ENCODE measurements at places on chromosomes 7 and 10. TPM values are rescaled to one million over a fixed set of nuclear protein-coding genes. Genes with fewer than 3 reads are reported as not detected.
A peak's percentile ranks its signal among the peaks of the same experiment; 100 is the strongest.

Gene ITIH2
- total RNA-seq = 0.67 TPM

Gene CALD1
- 9.2 TPM for total RNA-seq

Gene ANKMY2
- 18.6 TPM for total RNA-seq

Gene CNNM1
- total RNA-seq = 16.6 TPM

Gene GHRHR
- not detected for total RNA-seq

Gene FASTK
- total RNA-seq = 95.0 TPM

Gene PRRT4
- 0.77 TPM for total RNA-seq

Gene ATG9B
- 0.98 TPM for total RNA-seq

Gene VIPR2
- total RNA-seq = not detected

- DNase-seq = no peak
Measured at GRCh38 chr10:73866621-73867020, 7.7 kb downstream of the CAMK2G start.

DNA sequence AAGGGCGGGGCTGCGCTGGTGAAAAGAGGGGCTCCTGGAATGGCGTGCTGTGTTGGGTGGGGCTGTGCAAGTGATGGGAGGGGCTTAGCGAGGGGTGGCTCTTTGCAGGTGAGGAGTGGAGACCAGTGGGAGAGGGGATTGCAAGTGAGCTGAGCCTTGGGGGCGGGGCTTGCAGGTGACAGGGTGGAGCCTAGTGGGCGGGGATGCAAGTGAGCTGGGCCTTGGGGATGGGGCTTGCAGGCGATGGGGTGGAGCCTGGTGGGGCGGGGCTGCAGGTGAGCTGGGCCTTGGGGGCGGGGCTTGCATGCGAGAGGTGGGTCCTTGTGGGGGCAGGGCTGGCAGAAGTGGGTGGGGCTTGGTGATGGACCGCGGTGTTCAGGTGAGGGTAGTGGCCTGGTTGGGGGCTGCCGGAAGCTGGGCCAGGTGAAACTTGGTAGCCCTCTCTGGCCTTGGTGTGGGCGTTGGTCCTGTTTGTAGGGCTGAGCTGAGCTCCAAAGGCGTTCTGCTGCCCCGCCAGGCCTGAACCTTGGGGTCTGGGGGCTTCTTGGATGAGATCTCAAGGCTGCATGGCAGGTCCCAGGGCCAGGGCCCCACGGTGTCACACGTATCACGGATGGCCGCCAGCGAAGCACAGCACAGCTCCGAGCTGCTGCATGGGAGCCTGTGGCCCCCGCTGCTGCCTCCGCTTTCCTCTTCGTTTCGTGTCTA lies 743 bp upstream of the PITRM1 start:
- no peak for DNase-seq

GRCh38 chr7:30256349-30256858 lies 28.0 kb upstream of the ZNRF2 start:
- no peak for DNase-seq

GRCh38 chr10:30366829-30367228 lies 17.8 kb upstream of the MTPAP start:
- no peak for DNase-seq

- no peak for DNase-seq
Measured at GRCh38 chr10:14880229-14880628, 1.6 kb downstream of the SUV39H2 start.

- no peak for DNase-seq
Measured at GRCh38 chr7:94111009-94111408, 106.9 kb upstream of the BET1 start.

DNA sequence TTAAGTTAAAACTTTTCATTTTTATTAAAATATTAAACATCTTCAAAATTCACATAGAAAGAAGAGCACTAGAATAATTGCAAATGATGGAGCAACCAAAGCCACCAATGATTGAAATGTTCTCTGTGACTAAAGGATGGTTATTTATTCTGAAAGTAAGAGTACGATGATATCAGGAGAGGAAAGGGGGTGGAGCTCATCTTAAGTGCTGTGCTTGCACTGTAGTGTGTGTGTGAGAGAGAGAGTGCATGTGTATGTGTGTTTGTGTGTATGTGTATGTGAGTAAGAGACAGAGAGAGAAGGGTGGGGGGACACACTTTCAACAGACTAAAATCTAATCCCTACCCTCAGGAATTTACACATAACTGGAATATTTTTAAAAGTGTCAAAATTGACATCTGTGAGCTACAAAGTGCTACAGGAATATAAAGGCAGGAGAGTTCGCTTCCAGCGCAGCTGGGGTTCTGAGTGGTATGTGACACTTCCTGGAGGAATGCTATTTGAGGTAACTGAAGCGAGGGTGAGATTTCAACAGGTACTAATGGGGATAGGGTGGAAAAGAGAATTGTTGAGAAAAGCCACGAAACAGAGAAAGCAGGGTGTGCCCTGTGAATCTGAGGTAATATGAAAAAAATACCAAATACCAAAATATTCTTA lies 57.2 kb upstream of the SMNDC1 start:
- DNase-seq = no peak

DNA sequence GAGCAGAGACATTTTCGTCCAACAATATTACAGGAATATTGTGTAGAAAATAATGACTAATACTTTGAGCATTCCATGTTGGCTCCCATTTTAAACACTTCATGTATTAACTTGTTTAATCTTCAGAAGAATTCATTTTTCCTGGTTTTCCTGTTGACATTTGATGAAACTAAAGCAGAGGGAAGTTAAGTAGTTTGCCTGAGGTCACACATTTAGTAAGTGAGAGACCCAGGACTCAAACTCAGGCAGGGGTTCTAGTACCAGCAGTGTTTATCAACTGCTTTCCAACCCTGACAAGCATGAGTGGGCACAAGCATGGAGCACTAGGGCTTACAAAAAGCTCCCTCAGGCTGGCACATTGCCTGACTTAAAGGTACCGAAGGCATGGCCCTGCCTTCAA lies 719.1 kb downstream of the AUTS2 start:
- DNase-seq = no peak

GRCh38 chr10:132464256-132465192 lies 67.5 kb downstream of the PWWP2B start:
- no peak for DNase-seq

DNA sequence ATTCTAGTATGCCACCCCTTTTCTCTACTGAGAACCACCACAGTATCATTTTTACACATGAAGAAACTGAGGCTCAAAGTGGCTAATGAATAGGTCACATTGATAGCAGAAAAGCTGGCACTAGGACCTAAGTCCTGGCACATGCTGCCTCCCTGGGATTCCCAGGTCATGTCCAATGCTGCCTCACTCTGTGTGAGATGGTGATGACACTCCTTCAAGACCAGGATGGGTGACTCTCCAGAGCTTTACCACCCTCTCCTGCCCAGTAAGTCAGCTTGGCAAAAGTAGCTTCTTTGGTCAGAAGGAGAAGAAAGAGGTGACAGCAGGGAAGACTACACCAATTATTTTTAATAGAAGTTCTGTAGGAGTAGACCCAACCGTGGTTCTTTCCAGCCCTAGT lies 13.3 kb upstream of the AKR1B10 start:
- no peak for DNase-seq

GRCh38 chr7:132480534-132480933 lies 95.7 kb downstream of the PLXNA4 start:
- no peak for DNase-seq

DNA sequence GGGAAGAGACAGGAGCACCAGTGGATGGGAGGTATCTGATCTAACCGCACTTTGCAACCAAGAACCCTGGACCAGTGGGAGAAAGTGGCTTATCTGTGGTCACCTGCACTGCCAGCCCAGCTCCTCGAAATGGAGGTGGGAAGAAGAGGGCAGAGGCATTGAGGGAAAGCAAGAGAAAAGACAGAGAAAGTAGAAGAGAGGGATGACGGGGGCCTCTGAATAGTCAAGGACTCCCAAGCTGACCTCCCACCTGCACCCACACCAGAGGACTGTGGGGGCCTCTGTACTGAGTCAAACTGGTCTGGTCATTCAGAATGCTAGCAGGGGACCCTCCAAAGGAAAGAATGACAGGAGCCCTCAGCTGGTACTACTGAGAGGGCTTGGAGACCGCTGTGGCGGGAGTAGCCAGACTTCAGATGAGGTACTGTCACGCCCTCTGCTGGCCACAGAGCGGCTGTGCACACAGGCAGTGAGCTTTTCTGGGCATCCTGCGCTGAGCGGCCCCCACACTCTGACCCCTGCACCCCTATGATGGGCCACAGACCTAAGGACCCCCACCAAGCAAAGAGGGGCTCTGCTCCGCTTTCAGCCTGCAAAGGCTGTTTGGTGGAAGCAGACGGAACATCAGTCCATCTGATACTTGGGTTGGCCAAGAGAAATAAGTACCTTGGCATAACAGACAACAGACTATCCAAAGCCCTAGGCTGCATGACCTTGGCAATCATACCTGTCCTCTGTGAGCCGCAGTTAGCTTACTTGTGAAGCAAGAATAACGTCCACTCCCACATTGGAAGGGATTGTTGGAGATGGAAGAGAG lies 112.9 kb downstream of the COL13A1 start:
- DNase-seq = peak; percentile 28

GRCh38 chr7:2843711-2844152 lies 376 bp downstream of the GNA12 start:
- DNase-seq = no peak

DNA sequence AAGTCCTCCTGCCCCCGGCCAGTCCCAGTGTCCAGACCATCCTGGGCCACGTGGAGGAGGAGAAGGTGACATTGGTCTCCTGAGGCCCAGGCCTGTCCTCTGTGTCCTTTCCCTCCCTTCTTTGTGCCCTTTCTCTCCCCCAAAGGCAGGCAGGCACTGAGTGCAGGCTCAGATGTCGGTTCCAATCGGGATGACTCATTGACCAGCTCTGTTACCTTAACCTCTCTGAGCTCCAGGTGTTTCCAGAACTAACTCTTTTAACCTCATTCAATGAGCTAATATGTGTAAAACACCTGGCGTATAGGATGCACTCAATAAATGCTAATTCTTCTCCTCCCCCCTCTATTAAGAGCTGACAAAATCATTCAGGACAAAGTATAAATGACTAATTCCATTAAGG lies 25.7 kb downstream of the MACROH2A2 start:
- DNase-seq = no peak

- no peak for DNase-seq
Measured at GRCh38 chr7:148727501-148728278, 29.0 kb downstream of the CUL1 start.

DNA sequence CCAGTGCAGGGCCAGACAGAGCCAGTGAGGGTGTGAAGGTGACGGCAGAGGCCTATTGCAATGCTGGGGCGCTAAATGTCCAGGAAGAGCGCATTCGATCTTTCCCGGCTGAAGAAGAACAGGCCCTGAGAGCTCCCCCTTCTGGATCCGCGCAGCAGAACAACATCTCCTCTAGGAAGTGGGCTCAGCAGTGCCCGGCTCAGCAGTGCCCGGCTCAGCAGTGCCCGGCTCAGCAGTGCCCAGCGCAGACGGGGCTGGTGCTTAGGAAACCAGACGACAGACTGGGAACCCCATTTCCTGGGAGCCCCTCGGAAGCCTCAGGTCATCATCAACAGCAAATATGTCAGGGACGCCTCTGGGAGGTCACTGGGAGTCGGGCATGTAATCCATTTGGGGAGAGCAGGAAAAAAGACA lies 4.7 kb upstream of the NOS3 start:
- DNase-seq = no peak

- no peak for DNase-seq
Measured at GRCh38 chr7:16889851-16890415, 8.2 kb upstream of the AGR3 start.

DNA sequence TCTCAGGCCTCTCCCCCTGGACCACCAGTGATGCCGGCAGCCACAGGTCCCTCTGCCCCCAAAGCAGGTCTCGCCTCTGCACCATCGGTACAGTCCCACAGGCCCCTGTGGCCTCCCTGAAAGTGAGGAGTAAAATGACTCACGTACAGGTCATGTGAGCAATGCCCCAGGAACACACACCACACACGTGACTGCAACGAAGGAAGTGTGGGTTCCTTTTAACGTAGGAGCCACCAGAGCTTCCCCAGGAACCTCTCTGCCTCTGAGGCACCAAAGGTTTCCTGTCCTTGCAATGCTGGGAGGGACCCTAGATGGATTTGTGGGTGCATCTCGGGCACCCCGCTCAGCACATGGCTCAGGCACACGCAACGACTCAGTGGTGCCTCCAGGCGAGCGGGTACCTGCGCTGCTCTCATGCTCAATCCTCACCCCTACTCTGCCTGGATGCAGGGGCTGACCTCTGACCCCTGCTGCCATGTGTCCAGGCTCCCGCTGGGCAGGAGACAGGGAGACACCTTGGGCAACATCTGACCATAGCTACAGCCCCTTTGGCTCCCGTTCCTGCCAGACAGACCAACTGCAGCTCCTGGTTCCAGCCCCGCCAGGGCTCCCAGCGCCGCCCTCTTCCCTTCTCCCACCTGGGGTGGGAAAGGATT lies 120.7 kb downstream of the PRKAG2 start:
- no peak for DNase-seq

DNA sequence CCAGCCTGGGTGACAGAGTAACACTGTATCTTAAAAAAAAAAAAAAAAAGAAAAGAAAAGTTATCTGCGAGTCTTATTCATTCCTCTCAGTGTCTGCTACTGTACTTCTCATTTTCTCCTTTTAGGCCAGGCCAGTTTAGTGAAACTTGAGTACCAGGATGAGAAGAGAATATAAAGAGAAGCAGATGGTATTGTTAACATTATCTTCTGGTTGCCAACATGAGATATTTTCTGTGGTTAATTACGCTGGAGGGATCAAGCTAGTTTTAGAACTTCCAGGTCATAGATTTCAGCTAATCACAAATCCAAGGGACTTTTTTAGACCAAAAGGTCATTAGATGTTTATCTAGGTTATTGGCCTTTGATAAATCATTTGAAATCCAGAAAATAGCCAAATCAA lies 252.6 kb upstream of the SMIM30 start:
- DNase-seq = no peak

- no peak for DNase-seq
Measured at GRCh38 chr10:130357226-130357625, 221.0 kb downstream of the GLRX3 start.

DNA sequence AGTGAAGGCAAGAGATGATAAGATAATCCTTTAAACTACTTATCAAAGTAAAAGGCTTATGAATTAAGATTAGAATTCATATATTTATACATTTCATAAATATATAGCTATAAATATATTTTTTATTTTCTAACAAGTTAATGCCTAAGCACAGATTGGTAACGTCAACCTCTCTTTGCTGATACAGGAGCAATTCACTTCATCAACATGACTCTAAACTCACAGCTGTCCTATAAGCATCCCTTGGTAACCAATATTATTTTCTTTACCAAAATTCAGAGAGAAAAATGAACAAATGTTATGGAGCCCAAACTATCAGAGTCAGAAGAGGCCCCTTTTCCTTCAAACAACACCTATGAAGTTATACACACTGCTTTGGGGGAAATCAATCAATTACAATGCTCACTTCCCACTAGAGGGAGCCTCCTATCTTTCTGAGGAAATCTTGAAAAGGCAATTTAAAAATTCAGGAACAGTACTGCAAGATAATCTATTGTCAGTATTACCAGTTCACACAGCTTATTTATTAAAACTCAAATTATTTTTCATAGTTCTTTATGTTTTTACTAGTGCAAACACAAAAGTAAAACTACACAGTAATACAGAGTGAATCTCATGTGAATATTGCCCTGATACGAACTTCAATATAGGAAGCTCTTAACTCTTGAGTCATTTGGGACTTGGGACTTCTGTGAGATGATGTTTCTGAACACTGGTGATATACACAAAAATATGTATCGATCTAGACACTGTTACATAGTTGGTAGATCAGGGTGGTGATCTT lies 51.0 kb upstream of the NOBOX start:
- DNase-seq = no peak

GRCh38 chr10:26214004-26214403 lies 2.6 kb upstream of the GAD2 start:
- DNase-seq = no peak

- DNase-seq = no peak
Measured at GRCh38 chr7:142808802-142809583, 38.2 kb downstream of the PRSS2 start.

- DNase-seq = no peak
Measured at GRCh38 chr7:69633122-69633831, 35.0 kb downstream of the AUTS2 start.

Measured in Panc1 (cell line).